Hepatocyte (in vitro differentiated cells): ENCODE measurements at places on chromosomes 11 and 22. TPM values are rescaled to one million over a fixed set of nuclear protein-coding genes. Genes with fewer than 3 reads are reported as not detected.
A peak's percentile ranks its signal among the peaks of the same experiment; 100 is the strongest.

DNA sequence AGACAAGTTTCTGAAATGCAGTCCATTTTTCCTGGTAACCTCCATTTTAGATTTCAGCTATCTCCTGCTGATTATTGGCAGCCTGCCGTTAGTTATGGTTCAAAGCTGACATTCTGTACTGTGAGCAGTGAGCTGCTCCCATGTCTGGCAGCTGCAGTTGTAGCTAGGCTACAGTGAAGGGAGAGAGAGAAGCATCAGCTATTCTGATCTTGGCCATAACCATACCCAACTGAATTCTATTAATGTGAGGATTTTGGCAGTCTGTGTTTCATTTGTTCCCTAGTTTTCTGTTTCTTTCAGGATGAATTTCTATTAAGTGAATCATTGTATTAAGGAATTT lies 33.4 kb downstream of the SIK2 start:
- no peak for DNase-seq
- H3K27ac ChIP-seq, result no peak overlapping the region
- H3K4me3 ChIP-seq, result no peak overlapping the region
- H3K4me1 ChIP-seq, result peaks cover 24% of the 10 kb centered on the region
- H3K36me3 ChIP-seq, result no peaks in the 10 kb centered on the region

DNA sequence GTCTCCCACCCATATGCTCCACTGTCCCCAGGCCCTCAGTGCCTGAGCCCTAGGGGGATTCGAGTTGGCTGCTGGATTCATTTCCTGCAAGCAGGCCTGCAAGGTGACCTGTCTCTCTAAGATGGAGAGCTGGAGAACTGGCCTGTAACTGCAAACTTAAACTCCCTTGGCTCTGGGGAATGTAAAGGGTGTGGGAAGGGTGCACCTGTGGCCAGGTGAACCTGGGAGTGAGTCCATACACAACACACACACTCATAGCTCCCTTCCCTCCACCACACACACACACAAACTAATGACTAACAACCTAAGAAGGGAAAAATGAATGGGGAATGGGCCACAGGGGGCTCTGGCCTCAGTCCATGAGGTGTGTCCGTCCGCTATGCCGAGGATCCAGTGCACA lies 14.5 kb downstream of the SMTNL1 start:
- H3K4me3 ChIP-seq, result no peak overlapping the region
- H3K4me1 ChIP-seq, result no peaks in the 10 kb centered on the region
- H3K36me3 ChIP-seq, result no peaks in the 10 kb centered on the region
- H3K27me3 ChIP-seq, result no peaks in the 10 kb centered on the region
- no peak overlapping the region for H3K27ac ChIP-seq

GRCh38 chr11:78039919-78040671 lies 17.0 kb upstream of the KCTD14 start:
- H3K27ac ChIP-seq, result peak overlapping the region; percentile 96
- no peak overlapping the region for H3K4me3 ChIP-seq
- peaks cover 17% of the 10 kb centered on the region for H3K4me1 ChIP-seq
- DNase-seq, result peak; percentile 73
- no peaks in the 10 kb centered on the region for H3K36me3 ChIP-seq

GRCh38 chr11:133406489-133406888 lies 125.8 kb downstream of the OPCML start:
- no peak overlapping the region for H3K4me3 ChIP-seq
- H3K27ac ChIP-seq, result no peak overlapping the region
- H3K36me3 ChIP-seq, result no peaks in the 10 kb centered on the region
- no peaks in the 10 kb centered on the region for H3K27me3 ChIP-seq

GRCh38 chr11:121544956-121545355 lies 92.2 kb upstream of the SORL1-AS1 start:
- H3K27ac ChIP-seq, result no peak overlapping the region
- no peaks in the 10 kb centered on the region for H3K4me1 ChIP-seq
- H3K36me3 ChIP-seq, result no peaks in the 10 kb centered on the region
- H3K4me3 ChIP-seq, result no peak overlapping the region

Gene ANO1
- 10.5 and 12.1 TPM in 2 replicates for total RNA-seq
